IMR-90 (cell line): ENCODE measurements at places on chromosomes 13 and 19. TPM values are rescaled to one million over a fixed set of nuclear protein-coding genes. Genes with fewer than 3 reads are reported as not detected.

DNA sequence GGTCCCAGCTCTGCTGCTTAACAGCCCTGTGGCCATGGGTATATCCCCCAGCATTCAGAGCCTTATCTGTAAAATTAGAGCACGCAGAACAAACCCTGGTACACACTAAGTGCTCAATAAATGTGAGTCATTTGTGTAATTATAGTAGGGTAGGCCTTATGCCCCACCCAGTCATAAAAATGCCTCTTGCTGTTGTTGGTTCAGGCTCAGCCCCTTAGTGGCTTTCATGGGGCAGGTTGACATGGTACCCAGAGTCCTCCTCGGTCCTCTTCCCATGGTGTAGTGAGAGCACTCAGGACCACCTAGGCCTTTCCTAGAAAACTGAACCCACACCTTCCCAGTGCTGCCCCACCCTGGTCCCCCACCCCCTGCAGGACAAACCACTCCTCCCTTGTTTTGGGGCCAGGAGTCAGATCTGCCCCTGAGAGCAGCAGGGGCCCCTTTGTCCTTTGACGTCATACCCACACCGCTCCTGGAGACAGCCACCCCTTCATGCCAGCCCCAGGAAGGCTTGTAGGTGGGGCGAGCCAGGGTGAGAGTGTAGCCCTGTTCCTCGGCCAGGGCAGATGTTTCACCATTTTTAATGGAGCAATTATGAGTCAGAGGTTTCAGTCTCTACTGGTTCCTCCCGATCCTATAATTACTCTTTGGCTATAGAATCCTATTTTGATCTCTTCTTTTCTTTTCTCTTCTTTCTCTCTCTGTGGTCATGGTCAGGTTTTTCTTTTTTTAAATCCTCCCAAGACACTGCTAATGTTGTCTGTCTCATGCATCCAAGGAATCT lies 36.8 kb downstream of the ACTN4 start:
- DNase-seq = peak; percentile 91

Gene B3GNT8
- under 0.01 and 0.36 TPM in 2 replicates for total RNA-seq

- DNase-seq = no peak
Measured at GRCh38 chr19:39524495-39524894, 8.2 kb downstream of the EID2B start.

- no peak for DNase-seq
Measured at GRCh38 chr13:101493541-101493940, 41.1 kb downstream of the ITGBL1 start.

DNA sequence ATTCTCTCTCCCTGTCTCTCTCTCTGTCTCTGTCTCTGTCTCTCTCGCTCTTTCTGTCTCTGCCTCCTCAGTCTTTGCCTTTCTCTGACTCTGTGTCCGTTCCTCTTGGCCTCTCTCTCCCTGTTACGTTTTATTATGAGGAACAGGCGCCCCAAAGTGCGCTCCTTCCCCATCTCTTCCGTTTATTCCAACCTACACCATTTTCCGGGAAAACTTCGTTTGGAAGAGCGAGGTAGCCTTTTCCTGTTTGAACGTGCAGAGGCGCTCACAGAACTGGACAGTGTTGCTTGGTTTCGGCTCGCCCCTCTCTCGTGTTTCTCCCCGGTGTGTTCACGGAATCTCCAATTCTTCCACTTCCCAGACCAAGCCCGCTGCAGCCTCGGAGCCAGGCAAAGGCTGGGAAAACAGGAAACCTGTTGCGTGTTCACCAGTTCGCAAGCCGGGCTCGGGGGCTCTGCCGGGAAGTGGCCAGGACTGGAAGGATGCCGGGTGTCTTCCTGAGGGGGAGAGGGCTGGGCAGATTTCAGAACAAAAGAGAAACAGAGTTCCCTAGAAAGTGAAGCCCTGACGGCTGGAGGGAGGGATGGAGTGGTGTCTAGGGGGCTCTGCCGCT lies 605 bp downstream of the TMEM255B start:
- DNase-seq = peak; percentile 9

DNA sequence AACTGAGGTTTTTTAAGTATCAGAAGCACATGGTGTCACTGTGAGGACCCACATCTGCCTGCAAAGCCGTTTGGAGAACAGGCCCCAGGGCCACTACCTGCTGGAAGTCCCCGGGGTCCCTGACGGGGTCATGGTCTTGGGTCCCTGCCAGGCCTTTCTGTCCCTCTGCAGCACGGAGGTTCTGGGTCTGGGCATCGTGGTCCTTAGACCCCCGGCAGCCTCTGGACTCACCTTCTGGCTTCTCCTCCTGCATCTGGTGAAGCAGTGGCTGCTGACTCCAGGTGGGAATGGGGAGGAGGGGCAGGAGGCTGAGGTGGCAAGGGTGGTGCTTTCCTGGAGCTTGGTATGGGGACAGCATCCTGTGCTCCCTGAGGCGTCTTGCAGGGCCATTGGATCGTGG lies 198.6 kb downstream of the TEX29 start:
- no peak for DNase-seq

Gene CYP2F1
- total RNA-seq = not detected in 2 replicates

GRCh38 chr13:62537593-62537992 lies 1121.9 kb upstream of the PCDH20 start:
- DNase-seq = no peak

Gene SLC25A30
- total RNA-seq = 15.3 and 19.4 TPM in 2 replicates
